ENCODE measurements at places on chromosomes 2 and 18.

DNA sequence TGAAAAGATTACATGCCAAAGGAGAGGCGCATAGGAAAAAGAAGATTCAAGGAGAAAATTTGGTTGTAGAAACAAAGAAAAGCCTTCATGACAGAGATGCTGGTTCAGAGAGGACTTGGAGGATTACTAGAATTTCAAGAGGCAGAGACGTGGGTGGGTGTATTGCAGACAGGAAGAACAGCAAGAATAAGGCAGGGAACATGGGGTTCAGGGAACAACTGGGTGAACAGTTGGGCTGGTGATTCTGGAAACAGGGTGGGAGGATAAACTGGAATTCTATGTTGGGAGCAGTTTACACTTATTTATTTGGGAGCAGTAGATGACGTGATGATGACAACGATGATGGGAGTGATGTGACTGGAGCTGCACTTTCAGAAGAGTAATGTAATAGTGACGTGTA lies 18.4 kb upstream of the GMCL1 start:
- H3K27ac ChIP-seq: no peak overlapping the region
- peaks cover 5% of the 10 kb centered on the region for H3K4me1 ChIP-seq
- no peak for DNase-seq

DNA sequence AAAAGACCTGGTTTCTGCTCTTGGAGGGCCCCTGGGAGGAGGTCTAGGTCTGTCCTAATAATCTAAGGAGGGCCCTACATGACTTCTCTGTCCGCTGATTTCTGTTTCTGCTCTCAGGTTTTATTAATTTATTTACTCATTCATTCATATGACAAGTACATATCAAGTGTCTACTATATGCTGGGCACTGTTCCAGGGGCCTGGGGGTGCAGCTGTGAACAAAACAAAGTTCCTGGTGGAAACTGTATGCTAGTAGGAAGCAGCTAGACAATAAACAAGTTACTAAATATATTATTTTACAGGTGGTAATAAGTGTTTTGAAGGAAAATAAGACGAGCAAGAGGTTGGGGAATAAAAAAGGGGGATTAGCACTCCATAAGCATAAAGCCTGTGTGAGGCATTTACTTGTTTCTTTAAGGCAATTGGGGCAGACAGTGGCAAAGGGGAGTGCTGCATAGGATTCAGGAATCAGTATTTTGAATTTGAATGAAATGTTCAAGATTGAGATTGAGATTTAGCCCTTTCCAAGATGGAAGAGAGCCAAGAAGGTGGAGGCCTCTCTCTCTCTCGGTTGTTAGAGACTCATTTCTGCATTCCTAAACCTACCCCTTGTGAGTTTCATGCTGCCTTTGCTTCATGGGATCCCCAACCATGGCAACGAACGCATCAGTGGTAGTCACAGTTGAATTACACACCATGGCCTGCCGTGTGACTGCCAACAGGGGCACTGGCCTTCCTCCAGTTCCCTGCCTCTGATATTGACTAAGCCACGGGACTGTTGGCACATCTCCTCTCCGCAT lies 28.3 kb downstream of the DRC1 start:
- H3K4me1 ChIP-seq: peaks cover 5% of the 10 kb centered on the region
- H3K27me3 ChIP-seq: peaks cover 6% of the 10 kb centered on the region
- no peak overlapping the region for H3K4me3 ChIP-seq

DNA sequence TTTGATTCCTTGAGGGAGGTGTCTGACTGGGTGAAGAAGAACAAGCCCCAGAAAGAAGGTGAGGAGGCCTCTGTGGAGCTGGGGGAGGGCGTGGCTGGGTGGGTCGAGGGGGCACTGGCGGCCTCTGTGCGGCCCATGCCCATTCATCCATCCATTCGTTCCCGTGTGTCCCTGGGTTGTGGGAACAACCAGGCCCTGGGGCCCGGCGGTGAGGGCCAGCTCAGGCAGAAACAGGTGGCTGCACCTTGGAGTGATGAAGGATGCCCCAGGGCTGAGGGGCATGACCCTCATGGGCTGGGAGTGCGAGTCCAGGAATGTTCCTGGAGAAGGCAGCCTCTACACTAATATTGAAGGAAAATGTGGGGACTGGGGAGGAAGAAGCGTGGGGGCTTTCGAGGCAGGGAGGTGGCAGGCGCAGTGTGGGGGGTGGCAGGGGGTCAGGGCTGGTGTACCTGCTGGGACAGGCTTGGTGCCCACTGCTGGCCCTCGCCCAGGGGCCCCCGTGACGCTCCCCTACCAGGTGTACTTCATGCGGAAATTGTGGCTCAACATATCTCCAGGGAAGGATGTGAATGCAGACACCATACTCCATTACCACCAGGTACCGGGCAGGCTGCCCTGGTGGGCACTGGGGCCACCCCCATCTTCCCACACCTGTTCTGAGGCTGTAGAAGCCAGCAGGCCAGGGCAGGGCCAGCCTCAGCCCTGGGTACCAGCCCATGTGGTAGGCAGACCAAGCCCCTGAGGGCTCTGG lies 11.2 kb upstream of the GPR17 start:
- H3K27me3 ChIP-seq: no peaks in the 10 kb centered on the region
- peak; percentile 86 for DNase-seq
- peaks cover 11% of the 10 kb centered on the region for H3K4me1 ChIP-seq
- no peak overlapping the region for H3K27ac ChIP-seq
- no peaks in the 10 kb centered on the region for H3K36me3 ChIP-seq

DNA sequence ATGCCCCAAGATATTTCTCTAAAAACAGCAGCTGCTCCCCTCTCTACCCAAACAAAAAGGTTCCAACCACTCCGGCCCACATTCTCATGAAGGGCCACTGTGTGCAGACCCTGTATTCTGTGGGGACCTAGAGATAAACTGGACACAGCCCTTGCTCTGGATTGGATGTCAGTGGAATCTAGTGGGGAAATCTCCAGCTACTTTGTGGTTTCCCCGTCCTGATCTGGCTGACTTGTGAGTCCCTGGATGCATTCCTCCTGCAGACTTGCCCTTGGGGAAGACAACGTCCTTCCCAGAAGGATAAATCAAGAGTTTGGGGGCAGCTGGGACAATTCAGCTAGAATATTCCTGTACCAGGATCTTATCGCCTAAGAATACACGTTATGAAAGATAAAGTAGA lies 151.1 kb downstream of the FSHR start:
- H3K4me1 ChIP-seq: no peaks in the 10 kb centered on the region
- no peak overlapping the region for H3K27ac ChIP-seq
- H3K27me3 ChIP-seq: no peaks in the 10 kb centered on the region
- no peak overlapping the region for H3K4me3 ChIP-seq
- DNase-seq: no peak

DNA sequence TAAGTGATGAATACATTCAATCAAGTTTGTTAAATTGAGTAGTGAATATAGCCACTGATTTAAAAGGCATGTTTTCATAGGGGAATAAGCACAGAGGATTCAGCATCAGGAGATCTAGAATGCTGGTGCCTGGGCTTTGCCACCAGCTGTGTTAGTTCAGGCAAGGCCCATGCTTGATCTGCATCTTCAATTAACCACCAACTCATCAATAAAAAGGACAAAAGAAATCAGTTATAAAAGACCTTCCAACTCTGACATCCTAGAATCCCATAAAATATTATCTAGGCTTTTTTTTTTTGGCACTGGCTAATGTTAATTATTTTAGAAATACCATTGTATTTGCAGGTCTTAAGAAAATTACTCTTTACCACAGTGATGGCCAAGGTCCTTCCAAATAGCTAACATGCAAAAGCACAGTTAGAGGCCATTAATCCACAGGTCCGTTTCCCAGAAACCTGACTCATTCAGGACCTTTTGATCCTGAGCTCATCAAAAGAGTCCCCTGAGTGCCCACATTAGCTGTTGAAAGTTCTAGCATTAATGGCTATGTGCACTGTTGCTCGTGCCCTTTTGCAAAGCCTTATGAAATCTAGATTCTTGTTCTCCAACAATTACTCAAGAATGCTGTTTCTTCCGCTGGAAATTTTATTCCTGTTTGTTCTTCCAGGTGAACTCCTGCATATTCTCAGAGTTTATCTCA lies 170.0 kb downstream of the CYRIA start:
- H3K36me3 ChIP-seq: no peaks in the 10 kb centered on the region
- no peaks in the 10 kb centered on the region for H3K4me1 ChIP-seq
- no peak overlapping the region for H3K4me3 ChIP-seq
- DNase-seq: no peak
- H3K27me3 ChIP-seq: no peaks in the 10 kb centered on the region

DNA sequence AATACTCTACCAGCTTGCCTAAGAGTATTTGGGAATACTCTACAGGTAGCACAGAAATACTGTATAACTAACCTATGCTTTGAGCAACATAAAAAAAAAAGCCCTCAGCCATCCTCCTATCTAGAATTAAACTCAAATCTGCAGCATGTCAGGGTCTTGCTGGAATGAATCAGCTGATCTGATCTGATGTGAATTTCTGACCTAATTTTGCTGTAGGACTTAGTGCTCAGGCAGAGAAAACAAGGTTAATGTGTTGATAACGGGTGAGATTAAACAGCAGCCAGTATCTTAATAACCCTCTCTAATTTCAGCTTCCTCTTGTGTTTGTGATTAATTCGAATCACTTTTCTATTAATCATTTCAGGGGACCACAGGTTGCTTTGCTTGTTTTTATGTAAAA lies 16.3 kb downstream of the NYAP2 start:
- H3K36me3 ChIP-seq: no peaks in the 10 kb centered on the region
- no peaks in the 10 kb centered on the region for H3K27me3 ChIP-seq

All from osteoblast (primary cell).